ENCODE measurements at places on chromosomes 6 and 20. TPM values are rescaled to one million over a fixed set of nuclear protein-coding genes. Genes with fewer than 3 reads are reported as not detected.

The HLA-DPB1 gene
- 80.3 TPM for total RNA-seq

The TGM2 gene
- total RNA-seq = 10.7 TPM

The PREP gene
- total RNA-seq = 19.6 TPM

The RAB44 gene
- total RNA-seq = 0.29 TPM

The BPIFB4 gene
- total RNA-seq = not detected

The ADGRG6 gene
- 8.2 TPM for total RNA-seq

The C6orf15 gene
- total RNA-seq = 0.59 TPM

The PDE10A gene
- 22.0 TPM for total RNA-seq

The RUNX2 gene
- 7.3 TPM for total RNA-seq

The KCNQ2 gene
- not detected for total RNA-seq

The LGSN gene
- total RNA-seq = not detected

The OPN5 gene
- not detected for total RNA-seq

The EYA4 gene
- total RNA-seq = 4.2 TPM

The SOBP gene
- total RNA-seq = 5.6 TPM

The ZNF341 gene
- total RNA-seq = 3.3 TPM

The ATP9A gene
- 41.6 TPM for total RNA-seq

The FRK gene
- total RNA-seq = 10.5 TPM

The PABPC1L gene
- total RNA-seq = 28.8 TPM

The SLC26A8 gene
- 0.48 TPM for total RNA-seq

The SNAI1 gene
- 5.0 TPM for total RNA-seq

The XKR7 gene
- not detected for total RNA-seq

The CST5 gene
- not detected for total RNA-seq

The BMP7 gene
- 3.8 TPM for total RNA-seq

All from breast epithelium (tissue), 4 donors.